ENCODE measurements at places on chromosomes 16 and 17. TPM values are rescaled to one million over a fixed set of nuclear protein-coding genes. Genes with fewer than 3 reads are reported as not detected.

DNA sequence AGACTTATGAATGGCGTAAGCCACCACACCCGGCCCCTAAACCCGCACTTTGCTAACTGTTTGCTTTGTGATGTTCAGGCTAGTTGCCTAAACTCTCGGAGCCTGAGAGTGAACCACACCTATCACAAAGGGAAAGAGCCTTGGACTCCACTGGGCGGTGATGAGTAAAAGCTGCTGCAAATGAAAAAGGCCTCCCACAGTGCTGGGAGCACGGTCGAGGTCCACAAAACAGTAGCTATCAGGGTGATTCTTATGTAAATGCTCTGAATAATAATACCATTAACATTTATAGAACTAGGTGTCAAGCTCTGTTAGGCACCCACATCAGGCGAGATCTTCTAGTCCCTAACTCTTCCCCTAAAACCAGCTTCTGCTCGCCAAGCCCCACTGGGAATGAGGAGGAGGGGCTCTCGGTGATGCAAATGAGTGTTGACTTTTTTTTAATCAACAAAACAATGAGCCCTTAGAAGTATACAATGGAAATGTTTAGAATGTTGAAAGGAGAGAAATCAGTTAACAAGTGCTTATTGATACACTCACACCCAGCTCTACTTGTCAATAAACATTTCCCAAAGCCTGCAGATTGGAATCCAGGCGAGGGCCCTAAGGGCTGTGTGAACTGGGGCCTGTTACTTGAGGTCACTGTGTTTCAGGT lies 19.8 kb downstream of the FBRS start:
- no peak for DNase-seq

- no peak for DNase-seq
Observed at GRCh38 chr17:10394201-10394887, 21.5 kb upstream of the MYH13 start.

- no peak for DNase-seq
Observed at GRCh38 chr16:54875443-54875842, 55.2 kb upstream of the IRX5 start.

Gene CMIP
- total RNA-seq = 83.4 TPM

Gene ZACN
- not detected for total RNA-seq

Gene PLXDC1
- total RNA-seq = 4.4 TPM

- no peak for DNase-seq
Observed at GRCh38 chr16:85266857-85267256, 154.6 kb upstream of the CIBAR2 start.

DNA sequence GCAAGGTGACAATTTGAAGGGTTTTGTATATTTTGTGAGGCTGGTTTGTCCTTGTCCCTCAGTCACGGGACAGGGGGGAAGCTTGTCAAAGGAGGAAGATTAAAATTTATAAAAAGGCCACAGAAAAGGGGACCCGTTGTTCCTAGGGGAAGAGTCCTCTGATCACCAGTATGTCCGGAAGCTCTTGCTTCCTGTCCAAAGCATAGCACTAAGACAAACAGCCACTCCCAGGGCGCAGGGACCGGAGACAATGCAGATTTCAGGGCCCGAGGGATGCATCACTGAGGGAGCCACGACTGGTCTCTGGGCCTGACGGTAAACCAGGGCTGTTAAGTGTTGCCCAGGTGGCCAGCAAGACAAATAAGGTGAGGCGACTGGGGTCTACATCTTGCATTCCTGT lies 95.2 kb downstream of the MAF start:
- DNase-seq = no peak

Measured in colonic mucosa (tissue), 4 donors.